ENCODE measurements at places on chromosomes 3 and 15. TPM values are rescaled to one million over a fixed set of nuclear protein-coding genes. Genes with fewer than 3 reads are reported as not detected.
A peak's percentile ranks its signal among the peaks of the same experiment; 100 is the strongest.

SI gene
- total RNA-seq = not detected

CMC1 gene
- 2.8 TPM for total RNA-seq

SYNM gene
- total RNA-seq = 5.0 TPM

POLQ gene
- 5.0 TPM for total RNA-seq

FEZF2 gene
- total RNA-seq = not detected

ITIH1 gene
- total RNA-seq = not detected

FRMD5 gene
- total RNA-seq = 5.4 TPM

BMF gene
- 1.7 TPM for total RNA-seq

TGM4 gene
- total RNA-seq = under 0.01 TPM

DNA sequence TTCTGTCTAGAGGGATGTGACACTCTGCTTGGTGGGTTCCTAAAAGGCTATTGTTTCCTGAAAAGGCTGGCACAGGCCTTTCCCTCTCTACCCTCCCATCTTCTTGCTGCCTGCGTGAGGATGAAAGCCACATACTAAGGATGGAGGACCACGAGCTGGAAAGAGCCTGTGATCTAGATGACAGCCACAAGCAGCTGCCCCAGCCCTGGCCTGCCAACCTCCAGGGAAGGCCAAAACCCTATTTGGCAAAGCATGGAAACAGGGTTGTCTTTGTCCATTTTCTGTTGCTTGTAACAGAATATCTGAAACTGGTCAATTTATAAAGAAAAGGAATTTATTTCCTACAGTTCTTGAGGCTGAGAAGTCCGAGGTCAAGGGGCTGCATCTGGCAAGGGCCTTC is 144.5 kb downstream of the FBLN2 start:
- H3K27ac ChIP-seq = no peak overlapping the region
- no peaks in the 10 kb centered on the region for H3K36me3 ChIP-seq
- no peaks in the 10 kb centered on the region for H3K4me1 ChIP-seq
- no peak for DNase-seq

DNA sequence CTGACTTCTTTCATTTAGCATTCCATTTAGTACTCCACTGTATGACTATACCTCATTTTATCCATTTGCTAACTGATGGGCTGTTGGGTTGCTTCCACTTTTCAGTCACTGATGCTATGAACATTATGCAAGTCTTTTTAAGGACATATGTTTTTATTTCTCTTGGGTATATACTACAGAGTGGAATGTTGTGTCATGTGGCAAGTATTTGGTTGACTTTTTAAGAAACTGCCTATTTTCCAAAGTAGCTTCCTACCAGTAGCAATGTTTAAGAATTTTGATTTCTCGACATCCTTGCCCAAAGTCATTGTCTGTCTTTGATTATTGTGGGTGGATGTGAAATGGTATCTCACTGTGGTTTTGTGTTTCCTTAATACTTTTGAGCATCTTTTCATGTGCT is 110.1 kb upstream of the TPM1 start:
- H3K27ac ChIP-seq = 0 out of 2 replicates have a peak overlapping the region, but pooled peaks have one; percentile 23
- H3K27me3 ChIP-seq = no peaks in the 10 kb centered on the region
- H3K4me3 ChIP-seq = no peak overlapping the region

- H3K27me3 ChIP-seq = no peaks in the 10 kb centered on the region
- DNase-seq = no peak
- H3K4me3 ChIP-seq = no peak overlapping the region
- H3K36me3 ChIP-seq = no peaks in the 10 kb centered on the region
- no peaks in the 10 kb centered on the region for H3K4me1 ChIP-seq
Measured at GRCh38 chr3:148735597-148735996, 37.9 kb downstream of the AGTR1 start.

- H3K4me3 ChIP-seq = no peak overlapping the region
- DNase-seq = no peak
- H3K36me3 ChIP-seq = no peaks in the 10 kb centered on the region
Measured at GRCh38 chr3:7266551-7266950, 405.6 kb downstream of the GRM7 start.

DNA sequence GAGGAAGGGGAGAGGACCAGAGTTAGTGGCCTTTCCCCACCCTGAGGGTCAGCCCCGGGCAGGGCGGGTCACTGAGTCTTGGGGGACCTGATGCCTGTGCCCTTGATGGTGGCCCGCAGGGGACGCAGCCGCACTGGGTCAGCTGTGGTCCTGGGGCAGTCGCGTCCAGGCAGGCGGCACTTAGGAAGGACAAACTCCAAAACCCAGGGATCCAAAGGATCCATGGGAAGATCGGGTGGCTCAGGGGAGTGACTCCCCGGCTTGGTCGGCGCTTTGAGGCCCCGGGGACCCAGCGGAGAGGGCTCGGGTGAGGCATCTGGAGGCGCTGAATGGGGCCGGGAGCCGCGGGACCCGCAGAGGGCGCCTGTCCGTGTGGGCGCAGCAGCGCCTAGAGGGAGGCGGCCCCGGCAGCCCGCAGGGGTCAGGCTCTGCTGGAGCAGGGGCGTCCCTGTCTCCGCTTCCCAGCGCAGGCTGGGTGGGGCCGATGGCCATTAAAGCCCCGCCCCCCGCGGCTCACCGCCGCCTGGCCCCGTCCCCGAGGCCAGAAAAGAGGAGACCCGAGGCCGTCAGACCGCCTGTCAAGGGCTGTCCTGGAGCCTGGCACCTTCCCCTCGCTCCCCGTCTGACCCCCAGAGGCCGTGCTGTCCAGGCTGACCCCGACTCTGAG is 17.5 kb downstream of the CIDEC start:
- H3K4me3 ChIP-seq = no peak overlapping the region
- peaks cover 9% of the 10 kb centered on the region for H3K4me1 ChIP-seq
- H3K36me3 ChIP-seq = no peaks in the 10 kb centered on the region

- no peak overlapping the region for H3K4me3 ChIP-seq
- H3K27ac ChIP-seq = no peak overlapping the region
- no peaks in the 10 kb centered on the region for H3K36me3 ChIP-seq
- H3K27me3 ChIP-seq = peaks cover 4% of the 10 kb centered on the region
- DNase-seq = no peak
- H3K4me1 ChIP-seq = no peaks in the 10 kb centered on the region
Measured at GRCh38 chr15:79115986-79116665, 25.5 kb upstream of the RASGRF1 start.

- DNase-seq = peak; percentile 94
- H3K27ac ChIP-seq = no peak overlapping the region
- H3K36me3 ChIP-seq = peaks cover 22% of the 10 kb centered on the region
- no peaks in the 10 kb centered on the region for H3K27me3 ChIP-seq
Measured at GRCh38 chr15:71752604-71753289, 57.6 kb upstream of the NR2E3 start.

DNA sequence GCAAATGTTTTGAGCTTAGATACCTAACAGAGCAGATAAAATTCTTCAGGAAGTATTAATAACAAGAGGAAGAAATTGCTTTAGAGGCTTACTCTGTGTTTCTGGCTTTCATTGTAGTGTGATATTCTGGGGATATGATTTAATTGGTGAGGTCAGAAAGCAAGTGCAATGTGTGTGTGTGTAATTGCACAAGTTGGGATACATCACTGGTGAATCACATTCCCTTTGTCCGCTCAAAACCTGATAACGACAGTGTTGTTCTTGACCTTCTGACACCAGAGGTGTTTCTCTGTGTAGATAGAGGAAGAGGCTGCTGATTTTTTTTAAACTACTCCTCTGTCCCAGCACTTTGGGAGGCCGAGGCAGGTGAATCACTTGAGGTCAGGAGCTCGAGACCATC is 161.1 kb downstream of the CACNA2D3 start:
- no peaks in the 10 kb centered on the region for H3K27me3 ChIP-seq
- H3K4me1 ChIP-seq = no peaks in the 10 kb centered on the region
- DNase-seq = no peak
- H3K36me3 ChIP-seq = no peaks in the 10 kb centered on the region
- H3K27ac ChIP-seq = no peak overlapping the region

DNA sequence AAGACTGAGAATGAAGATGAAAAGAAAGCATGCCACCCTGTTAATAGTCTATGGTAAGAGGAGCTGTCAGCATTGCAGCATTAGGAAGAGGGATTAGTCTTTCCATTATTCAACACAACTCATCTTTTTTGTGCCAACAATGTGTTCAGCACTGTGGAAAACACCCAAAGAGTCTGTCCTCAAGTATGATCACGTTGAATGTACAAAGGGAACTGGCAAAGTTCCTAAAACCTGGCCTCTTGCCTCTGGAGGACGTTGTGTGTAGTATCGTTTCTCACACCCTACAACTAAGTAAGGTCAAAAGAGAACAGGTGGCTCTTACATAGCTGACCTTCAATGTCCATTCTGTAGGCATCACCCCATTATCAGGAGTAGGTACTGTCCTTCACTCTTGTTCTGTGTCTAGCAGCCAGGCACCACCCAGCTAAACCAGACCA is 147.9 kb upstream of the THBS1 start:
- H3K4me3 ChIP-seq = no peak overlapping the region
- peaks cover 9% of the 10 kb centered on the region for H3K4me1 ChIP-seq
- no peaks in the 10 kb centered on the region for H3K27me3 ChIP-seq
- no peak for DNase-seq
- no peak overlapping the region for H3K27ac ChIP-seq

DNA sequence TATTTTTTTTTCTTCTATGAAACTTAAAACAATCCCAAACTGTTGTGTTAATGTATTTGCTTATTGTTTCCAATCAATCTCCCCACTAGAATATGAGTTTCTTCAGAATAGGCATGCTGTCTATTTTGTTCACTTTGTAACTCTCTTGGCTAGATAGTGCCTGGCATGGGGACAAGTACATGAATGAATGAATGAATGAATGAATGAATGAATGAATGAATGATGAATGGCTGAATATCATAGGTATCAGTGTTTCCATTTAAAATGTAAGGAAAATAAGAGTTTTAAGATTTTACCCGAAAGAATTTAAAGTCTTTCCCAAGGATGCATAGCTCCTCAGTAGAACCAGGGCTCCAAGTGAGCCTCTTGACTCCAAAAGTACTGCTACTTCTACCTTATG is 294.9 kb upstream of the GADL1 start:
- no peak overlapping the region for H3K27ac ChIP-seq
- no peaks in the 10 kb centered on the region for H3K4me1 ChIP-seq
- H3K4me3 ChIP-seq = no peak overlapping the region
- H3K27me3 ChIP-seq = peaks cover 7% of the 10 kb centered on the region

GRCh38 chr3:154540950-154541604 is 111.1 kb upstream of the GPR149 start:
- H3K4me1 ChIP-seq = no peaks in the 10 kb centered on the region
- H3K27ac ChIP-seq = no peak overlapping the region
- H3K36me3 ChIP-seq = no peaks in the 10 kb centered on the region
- H3K27me3 ChIP-seq = no peaks in the 10 kb centered on the region
